ENCODE measurements at places on chromosomes 12 and 14.

DNA sequence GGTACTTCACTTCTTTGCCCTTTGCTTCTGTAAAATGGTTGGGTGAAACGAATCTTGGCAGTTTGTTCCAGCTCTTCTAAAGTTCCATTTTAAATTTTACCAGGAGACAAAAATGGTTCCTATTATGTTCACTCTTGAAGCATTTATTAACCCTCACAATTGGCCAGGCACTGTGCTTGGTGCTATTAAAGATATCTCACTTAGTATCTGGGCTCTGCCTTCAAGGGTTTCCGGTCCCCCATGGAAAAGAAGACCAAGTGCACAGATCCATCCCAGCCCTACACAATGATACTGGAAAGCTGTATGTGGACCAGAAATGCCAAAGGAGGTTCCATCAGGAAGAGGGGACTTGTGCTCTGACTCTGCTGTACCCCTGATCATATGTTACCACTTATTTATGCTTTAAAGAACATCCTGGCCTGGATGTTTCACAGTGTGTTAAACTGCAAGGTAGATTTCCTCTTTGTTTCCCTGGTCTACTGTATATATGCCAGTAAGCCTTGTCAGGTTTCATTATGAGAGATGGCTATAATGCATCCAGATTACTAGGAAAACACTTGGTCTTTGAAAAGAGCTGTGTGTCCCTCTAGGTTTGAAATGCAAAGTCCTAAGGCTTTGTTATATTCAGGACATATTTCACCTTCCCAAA lies 154.8 kb downstream of the PRKCH start:
- no peak for DNase-seq

- no peak for DNase-seq
Measured at GRCh38 chr14:58870961-58871360, 233.2 kb downstream of the DACT1 start.

GRCh38 chr12:131852551-131853299 lies 24.5 kb downstream of the MMP17 start:
- no peak for DNase-seq

DNA sequence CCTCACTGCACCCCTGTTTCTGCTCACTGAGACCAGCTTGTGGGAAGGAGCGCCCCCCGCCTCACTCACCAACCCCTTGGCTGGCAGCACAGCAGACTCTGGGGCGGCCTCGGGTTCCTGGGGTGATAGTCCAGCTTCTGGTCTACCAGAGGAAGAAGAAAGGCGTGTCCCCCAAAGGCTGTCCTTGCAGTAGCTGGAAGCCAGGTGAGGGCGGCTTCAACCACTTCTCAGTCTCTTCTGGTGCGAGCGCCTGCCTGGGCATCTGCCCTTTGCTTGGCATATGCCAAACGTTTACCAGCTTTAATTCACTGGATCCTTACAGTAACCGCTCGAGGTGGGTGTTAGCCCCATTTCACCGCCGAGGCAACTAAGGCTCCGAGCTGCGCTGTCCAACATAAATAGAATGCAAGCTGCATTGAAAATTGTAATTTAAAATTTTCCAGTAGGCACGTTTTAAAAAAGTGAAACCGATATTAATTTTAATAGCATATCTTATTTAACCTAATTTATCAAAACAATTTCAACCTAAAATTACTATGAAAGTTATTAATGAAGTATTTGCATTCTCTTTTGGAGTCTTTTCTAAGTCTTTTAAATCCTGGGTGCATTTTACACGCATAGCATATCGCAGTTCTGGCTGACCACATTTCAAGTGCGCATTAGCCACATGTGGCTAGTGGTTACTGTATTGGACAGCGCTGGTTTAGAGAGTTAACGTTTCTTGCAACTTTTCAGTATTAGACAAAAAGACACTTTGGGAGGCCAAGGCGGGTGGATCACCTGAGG lies 872 bp downstream of the FAM177A1 start:
- no peak for DNase-seq

DNA sequence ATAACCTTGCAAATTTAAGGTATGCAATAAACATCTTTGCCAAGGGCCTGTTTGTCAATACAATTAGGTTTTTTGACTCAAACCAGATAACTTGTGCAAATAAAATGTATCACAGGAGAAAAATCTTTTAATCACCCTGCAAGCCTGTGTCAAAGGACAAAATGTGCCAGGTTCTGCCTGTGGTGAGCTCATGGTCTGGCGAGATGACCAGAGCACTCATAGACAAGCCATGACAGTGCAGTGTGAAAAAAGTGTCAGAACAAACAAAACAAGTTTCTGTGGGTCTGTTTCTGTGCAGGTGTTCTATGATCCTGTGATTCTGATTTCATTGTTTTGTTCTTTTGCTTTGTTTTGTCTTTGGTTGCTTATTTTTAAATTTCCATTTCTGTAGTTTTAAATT lies 847.2 kb downstream of the VRK1 start:
- no peak for DNase-seq
